ENCODE measurements at places on chromosomes 13 and 19.

DNA sequence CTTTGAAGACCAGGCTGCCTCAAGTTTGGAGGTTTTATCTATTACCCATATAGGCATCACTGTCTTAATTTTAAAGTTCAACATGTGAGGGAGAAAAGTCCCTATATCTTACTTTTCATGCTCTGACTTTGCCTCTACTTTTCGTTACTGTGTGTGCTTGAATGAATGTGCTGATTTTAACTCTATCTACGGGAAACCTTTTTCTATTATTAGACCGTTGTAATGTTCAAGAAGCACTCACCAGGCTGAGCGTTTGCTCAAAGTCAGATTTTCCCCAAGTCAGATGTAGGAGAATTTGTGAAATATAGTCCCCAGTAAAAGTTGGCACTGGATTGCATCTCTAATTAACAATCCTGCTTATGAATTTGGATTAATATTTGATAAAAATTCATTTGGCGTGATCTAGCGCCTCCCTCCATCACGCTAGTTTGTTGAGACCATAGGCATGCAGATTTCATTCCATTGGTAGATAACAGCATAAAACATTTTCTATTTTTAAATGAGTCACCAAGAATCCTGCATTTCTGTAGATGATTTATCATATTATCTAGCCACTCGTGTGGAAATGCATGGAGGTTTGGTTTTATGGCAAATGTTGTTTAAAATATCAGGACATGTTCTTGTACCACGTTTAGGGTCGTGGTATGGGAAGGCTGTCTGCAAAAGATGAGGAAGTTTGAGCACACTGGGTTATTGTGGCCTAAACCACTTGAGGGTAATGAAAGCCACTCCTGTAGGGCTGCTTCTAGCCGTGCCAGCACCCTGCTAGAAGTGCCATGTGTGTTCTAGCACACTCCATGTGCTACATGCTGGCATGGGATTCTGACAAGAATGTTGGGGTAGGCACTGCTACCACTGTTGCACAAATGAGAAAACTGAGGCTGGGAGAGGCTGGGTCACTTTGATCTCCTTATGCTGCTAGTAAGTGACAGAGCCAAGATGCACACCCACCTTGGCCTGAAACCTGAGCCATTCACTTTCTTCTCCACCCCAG, 179.4 kb downstream of the FGF9 start:
- DNase-seq: no peak

DNA sequence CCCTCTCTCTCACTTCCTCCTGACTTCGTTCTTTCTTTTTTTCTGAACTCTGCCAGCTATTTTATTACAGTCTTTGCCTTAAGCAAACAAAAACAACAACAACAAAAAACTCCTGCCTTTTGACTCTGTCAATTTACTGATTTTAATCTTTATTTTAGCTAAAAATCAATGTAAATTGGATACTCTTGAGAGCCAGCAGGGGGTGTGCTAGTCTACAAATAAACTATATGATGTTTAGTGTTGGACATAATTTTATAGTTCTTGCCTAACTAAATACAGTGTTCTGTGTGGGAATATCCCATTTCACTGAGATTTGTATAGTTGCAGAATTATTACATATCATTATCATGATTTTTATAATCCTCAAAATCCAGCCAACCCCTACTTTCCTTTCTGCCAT, 1199.9 kb upstream of the SPRY2 start:
- no peak for DNase-seq

GRCh38 chr13:29497137-29497654, 98.3 kb downstream of the SLC7A1 start:
- no peak for DNase-seq

- DNase-seq: no peak
Measured at GRCh38 chr13:40799508-40799907, 10.1 kb downstream of the SLC25A15 start.

GRCh38 chr19:54928299-54928698, 19.0 kb downstream of the NLRP7 start:
- no peak for DNase-seq

- DNase-seq: no peak
Measured at GRCh38 chr13:89750371-89750770, 1597.1 kb upstream of the MIR17HG start.

GRCh38 chr19:18895038-18895823, 727 bp downstream of the CERS1 start:
- DNase-seq: peak; percentile 45
